ENCODE measurements at places on chromosomes 7 and 10.

DNA sequence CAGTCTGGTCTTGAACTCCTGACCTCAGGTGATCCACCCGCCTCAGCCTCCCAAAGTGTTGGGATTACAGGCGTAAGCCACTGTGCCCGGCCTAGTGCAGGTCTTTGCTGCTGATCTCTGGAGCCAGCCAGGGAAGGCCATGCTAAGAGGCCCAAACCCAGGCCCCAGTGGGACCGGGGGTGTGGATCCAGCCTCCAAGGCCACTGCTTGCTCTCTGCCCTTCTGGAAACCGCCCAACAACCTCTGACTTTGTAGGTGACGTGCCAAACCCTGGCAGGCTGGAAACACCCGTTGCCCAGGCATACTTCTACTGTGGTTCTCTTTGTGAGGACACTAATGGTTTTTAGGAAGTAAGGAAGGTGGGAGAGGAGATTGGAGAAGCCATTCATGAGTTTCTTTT, 83.5 kb upstream of the GNA12 start:
- DNase-seq: no peak

DNA sequence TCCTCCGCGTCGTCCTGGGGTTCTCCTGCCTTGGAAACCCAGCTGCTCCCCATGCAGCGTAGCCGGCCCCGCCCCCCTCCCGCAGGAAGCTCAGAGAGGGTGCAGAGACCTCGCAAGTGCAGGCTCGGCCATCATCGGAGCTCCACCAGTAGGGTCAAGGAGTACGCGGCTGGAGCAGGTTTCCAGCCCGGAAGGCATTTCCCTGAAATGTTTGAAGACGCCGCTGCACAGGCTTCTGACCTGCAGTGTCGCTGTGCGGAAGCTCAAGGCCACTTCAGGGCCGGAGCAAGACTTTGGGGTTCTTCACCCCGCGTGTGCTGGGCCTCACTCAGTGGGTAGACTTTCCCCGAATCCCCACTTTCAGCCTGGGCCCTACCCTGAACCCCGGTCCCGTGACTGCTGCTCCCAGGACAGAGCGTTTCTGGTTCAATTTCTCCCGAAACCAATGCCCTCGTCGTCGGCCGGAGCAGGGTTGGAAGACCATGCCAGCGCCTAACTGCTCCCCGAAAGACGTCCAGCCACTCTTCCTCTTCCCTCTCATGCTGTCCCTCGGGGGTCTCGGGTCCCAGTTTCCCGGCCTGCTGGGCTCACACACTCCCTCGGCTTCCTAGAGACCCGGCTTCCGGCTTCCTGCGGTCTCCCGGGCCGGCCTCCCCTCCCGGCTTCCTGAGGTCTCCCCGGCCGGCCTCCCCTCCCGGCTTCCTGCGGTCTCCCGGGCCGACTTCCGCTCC, 52.1 kb downstream of the INSIG1 start:
- no peak for DNase-seq

- no peak for DNase-seq
Measured at GRCh38 chr7:128435327-128435686, 20.4 kb upstream of the HILPDA start.

- DNase-seq: no peak
Measured at GRCh38 chr10:128419466-128420019, 293.3 kb upstream of the MKI67 start.

GRCh38 chr7:158353606-158354570, 233.7 kb downstream of the PTPRN2 start:
- DNase-seq: no peak
